Activated T-cell treated with anti-CD3 and anti-CD28 coated beads, Interleukin-2, amount 50 U/mL, for 4 hours (primary cell): ENCODE measurements at places on chromosomes 6 and 20.

DNA sequence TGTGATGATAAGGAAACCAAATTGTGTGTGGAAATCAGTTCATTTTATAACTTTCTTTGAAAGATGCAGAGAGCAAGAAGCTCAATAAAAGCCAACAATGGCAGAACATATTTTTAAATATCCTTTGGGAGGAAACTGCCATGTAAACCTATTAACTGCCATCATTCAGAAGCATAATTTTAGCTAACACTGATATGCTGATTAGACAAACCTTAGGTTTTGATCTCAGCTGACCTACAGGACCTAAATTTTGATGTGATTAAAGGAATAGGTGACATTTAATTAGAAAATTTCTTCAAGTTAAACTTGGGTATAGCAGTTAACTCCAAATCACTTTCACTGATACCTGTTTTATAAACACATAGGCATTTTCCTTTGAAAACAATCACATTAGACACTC, 187.1 kb downstream of the TFAP2B start:
- DNase-seq, result no peak

DNA sequence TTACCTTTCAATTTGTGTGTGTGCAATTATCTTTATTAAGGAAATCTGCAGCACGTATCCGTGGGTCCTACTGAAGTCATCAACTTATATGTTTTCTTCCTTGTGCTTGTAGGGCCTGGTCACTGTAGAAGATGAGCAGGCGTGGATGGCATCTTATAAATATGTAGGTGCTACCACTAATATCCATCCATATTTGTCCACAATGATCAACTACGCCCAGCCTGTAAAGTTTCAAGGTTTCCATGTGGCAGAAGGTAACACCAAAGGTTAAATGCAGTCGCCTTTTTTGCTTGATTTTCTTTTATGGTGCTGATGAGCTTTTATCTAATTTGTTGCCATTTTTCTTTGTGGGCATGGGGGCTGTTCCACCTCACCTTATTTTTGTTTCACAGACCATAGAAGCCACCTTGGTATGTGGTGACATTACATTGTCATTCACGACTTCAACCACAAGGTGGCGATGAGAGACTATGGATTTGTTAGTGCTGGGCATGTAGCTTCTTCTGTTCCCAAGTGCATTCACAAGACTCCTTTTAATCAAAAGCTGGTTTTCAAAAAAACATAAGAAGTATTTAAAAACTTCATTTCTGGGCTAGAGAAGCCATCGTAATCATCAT, 106.5 kb upstream of the LAMP5 start:
- DNase-seq, result peak; percentile 11

- DNase-seq, result no peak
Observed at GRCh38 chr20:22914291-22914690, 120.8 kb upstream of the SSTR4 start.

DNA sequence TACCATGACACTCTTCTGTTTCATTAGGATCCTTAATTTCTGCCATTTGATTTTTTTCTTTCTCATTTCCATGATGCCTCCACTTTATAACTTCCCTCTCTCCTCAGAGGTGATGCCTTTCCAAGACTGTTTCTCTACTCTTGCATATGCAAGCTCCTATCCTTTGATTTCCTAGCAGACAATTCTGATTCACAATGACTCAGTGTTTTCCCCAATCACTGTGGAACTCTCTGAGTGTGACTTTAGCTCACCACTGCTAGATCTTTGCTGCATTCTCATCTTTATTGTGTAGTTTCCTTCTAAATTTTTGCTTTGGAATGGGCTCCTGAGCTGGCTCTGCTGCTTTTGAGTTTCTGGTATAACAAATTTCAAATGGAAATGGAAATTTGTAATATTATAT, 184.9 kb downstream of the TINAG start:
- no peak for DNase-seq

DNA sequence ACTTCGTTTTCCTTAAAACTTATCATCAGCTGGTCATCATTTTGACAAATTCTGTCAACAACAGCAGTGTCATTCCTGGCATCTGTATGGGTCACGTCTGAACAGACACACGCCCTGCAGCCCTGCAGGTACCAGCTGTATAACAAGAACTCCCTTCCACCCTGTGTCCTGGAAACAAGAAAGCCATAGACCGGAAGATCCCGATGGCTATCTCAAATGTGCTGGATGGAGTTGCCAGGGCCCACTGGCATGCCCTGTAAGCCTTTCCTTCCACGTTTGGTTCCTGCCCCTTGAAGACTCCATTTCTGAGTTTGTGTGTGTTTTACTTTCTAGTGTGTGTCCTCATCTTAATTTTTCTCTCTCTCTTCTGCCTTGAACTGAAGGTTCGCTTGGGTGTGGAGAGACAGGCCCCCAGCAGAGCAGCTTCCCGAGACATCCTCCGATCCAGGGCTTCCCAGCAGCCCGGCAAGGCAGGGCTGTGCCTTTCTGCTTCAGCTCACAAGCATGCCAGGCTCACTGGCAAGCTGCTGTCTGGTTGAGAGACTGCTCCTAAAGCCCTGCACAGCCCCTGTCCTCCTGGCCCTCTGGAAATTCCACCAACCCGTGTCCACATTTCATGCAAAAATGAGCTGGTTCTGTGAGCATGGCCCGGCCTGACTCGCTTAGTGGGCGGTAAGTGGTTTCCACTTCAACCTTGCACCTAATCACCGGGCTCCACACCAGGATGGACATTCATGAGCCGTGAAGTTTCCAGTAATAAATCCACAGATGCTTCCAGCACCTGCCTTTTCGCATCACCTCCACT, 8.7 kb downstream of the GFRA4 start:
- no peak for DNase-seq

GRCh38 chr6:82088978-82089771, 158.4 kb downstream of the IBTK start:
- DNase-seq, result no peak

DNA sequence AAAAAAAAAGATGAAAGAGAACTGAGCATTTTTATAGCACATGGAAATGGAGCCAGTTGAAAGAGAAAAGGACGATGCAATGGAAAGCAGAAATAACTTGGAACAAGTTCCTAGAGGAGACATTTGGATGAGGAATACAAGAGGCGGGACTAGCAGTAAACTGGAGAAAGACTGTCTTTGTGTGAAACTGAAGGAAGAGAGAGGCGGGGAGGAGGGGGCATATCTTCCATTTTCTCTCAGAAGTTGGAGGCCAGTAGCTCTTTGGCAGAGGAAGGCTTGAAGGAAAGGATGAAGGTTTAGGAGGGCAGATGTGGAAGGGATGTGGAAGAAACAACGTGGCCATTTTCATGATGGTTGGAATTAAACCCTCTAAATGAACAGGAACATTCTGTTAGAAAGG, 33.0 kb upstream of the ADGRF1 start:
- no peak for DNase-seq

GRCh38 chr6:118134736-118135135, 227.7 kb downstream of the SLC35F1 start:
- no peak for DNase-seq

DNA sequence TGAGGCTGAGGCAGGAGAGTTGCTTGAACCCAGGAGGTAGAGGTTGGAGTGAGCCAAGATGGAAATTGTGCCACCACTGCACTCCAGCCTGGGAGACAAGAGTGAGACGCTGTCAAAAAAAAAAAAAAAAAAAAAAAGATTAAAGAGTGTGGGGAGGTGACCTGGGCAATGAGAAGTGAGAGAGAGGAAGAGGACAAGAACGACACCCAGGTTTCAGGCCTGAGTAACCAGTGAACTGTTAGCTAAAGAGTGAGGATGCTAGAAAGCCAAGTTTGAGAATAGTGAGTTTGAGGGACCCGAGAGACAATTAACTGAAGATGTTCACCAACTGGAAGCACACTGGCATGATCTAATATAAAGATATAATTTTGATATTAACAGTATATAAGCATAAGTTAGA, 85.4 kb upstream of the TNFAIP3 start:
- no peak for DNase-seq

GRCh38 chr6:3140201-3140600, 17.1 kb downstream of the TUBB2A start:
- DNase-seq, result no peak
